ENCODE measurements at places on chromosomes 11 and 22. TPM values are rescaled to one million over a fixed set of nuclear protein-coding genes. Genes with fewer than 3 reads are reported as not detected.

- DNase-seq: no peak
These were observed 49.1 kb upstream of the MUC15 start for GRCh38 chr11:26621132-26621531.

GAB4 gene
- total RNA-seq: 0.16 TPM

DNA sequence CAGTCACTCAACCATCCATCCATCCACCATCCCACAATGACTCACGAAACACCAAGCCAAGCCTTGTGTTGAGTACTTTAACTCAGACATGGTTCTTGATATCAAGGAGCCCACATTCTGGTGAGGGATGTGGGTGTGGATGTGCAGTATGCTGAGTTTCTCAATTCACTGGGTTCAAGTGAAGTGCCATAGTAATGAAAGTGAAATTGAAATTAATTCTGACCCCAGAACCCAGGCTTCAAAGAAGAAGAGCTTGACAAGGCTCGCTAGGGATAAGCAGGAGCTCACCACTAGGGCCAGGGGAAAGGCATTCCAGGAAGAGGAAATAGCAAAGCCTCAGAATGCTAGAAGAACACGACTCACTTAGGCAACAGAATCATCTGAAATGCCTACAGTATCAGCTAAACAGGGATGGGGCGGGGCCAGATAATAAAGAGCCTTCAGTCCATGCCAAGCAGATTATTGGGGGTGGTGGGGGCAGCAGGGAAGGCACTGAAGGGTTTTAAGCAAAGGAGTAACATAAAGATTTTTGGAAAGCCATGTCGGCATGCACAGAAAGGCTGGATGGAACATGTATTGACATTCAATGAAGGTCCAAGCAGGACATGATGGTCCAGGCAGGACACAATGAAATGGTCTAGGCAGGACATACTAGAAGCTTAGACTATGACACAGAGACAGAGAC lies 37.2 kb downstream of the RTL6 start:
- DNase-seq: no peak

DNA sequence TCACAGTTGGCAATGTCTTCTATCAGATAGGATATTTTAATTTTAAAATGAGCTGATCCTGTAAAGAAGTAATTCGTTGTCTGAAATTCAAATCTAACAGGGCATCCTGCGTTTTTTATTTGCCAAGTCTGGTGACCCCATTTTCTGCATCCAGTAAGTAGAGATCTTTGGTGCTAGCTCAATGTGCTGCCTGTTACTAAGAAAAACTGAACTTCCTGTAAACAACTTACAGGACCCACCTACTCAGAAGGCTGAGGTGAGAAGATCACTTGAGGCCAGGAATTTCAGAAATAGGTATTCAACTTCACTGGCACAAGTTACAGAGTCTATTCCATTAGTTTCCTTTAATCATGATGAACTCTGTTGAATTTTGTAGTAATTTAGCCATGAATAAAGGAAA lies 4.0 kb downstream of the ARL14EP start:
- no peak for DNase-seq

- no peak for DNase-seq
These were observed 4.0 kb upstream of the TRIM29 start for GRCh38 chr11:120141768-120142423.

C11orf71 gene
- 13.5 TPM for total RNA-seq

GRCh38 chr11:2741006-2741376 lies 41.2 kb upstream of the KCNQ1OT1 start:
- DNase-seq: no peak

- DNase-seq: no peak
These were observed 760.6 kb downstream of the NTM start for GRCh38 chr11:132131047-132131446.

DNA sequence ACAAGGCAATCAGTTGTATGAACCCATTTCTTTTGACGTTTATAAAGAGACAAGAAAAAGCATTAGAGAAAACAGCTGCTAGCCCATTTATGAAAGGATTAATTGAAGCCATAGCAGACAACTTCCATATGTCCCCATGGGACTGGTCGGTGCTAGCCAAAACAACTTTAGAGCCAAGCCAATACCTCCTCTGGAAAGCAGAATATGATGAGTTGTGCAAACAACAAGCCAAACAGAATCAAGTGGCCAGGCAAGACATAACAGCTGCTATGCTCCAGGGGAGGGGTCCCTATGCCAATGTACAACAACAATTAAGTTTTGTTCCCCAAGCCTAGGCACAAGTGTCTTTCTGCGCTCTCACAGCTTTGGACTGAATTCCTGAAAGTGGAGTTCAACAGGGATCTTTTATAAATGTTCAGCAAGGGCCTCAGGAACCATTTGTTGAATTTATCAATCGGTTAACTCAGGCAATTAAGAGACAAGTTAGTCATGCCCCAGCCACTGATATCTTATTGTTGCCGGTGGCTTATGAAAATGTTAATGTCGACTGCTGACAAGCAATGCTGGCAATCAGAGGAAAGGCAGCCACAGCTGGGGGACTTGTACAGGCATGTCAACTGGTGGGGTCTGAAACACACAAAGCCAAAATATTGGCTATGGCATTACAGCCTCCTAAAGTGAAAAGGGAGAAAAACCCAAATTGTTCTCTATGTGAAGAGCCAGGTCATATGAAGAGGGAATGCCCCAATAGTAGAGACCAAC lies 1593.1 kb upstream of the TENM4 start:
- DNase-seq: no peak

SELENOM gene
- 104 TPM for total RNA-seq

PATE4 gene
- total RNA-seq: not detected

MYBPC3 gene
- total RNA-seq: not detected

CD3G gene
- total RNA-seq: 0.59 TPM

Data from lower leg skin (tissue), 4 donors.